ENCODE measurements at places on chromosomes 12 and 14.

DNA sequence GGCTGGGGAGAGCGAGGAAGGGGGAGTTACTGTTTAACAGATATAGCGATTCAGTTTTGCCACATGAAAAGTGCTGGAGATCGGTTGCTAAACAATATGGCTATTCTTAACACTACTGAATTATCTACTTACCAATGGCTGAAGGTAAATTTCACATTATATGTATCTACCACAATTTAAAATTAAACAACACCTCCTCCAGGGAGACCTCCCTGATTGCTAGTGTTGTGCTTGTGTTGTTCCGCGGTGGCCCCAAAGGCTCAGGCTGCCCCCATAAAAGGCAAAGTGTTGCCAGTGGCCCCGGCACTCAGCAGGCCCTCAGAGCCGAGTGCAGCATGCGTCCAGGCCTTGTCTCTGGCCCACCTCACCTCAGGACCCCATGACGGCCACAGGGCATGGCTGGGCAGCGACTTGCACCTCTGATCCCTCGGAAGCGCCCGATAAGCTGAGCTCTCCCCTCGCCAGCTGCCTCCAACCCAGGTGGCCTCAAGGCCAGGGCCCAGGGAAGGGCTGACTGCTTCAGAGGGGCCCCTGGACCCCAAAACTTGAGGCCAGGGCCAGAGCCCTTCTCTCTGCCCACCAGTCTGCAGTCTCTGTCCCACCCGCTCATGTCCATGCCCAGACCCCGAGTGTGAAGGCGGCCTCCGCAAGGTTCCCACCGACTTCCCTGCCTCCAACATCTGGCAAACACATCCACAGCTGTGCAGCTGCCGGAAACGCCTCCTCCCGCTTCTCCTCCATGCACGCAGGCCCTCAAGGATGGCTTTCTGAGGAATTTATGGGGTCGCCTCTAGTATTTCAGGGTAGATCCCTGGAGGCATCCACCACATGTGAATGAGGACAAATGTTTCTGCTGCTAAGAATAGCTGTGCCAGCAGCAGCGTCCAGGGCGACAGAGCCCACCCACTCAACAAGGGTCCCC lies 60.0 kb downstream of the NCOR2 start:
- DNase-seq = no peak

- no peak for DNase-seq
These were observed 189.7 kb downstream of the ETV6 start for GRCh38 chr12:11839091-11839641.

DNA sequence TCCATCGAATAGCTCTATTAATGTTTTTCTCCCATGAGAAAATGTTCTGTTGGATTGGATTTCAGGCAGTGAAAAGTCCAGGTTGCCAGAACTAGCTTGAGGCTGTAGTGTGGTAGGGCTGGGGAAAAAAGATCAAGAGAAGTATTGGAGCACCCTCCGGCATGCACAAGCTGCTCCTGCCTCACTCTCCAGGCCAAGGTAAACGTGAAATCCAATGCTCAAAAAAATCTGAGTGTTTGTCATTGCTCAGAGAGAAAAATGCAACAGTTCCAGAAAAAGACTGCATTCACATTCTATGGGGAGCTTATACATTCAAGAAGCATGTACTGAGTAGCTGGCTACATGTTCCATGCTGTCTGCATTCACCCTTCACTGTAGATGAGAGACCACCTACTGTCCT lies 680.9 kb upstream of the TBX3 start:
- DNase-seq = no peak

DNA sequence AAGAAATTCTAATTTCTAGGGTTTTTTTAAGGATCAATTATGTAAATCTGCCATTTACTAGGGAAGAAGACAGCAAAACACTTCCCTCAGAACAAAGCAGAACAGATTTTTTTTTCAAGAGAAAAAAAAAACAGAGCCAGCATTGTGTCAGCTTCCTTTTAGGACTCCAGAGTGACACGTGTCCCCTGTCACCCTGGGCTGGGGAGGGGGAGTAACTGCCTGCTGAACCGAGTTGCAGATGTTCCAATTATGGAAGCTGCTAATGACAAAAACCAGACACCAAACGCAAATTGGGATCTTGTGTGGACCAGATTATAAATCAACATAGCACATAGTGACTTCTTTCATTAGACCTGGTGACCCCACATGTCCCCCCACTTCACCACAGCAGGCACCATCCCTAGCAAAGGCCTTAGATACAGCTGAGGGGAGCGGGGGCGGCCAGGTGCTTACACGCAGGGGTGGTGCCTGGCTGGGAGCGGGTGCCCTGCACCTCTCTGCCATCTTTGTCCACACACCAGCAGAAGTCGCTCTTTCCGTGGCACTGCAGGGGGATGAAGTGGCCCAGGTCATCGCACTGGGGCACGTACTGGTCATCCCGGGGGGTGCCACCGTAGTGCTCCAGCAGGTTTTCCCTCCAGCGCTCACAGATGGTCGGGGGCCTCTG lies 25.4 kb downstream of the RTRAF start:
- DNase-seq = no peak

- no peak for DNase-seq
These were observed 367 bp downstream of the GALNT16 start for GRCh38 chr14:69260190-69260860.

DNA sequence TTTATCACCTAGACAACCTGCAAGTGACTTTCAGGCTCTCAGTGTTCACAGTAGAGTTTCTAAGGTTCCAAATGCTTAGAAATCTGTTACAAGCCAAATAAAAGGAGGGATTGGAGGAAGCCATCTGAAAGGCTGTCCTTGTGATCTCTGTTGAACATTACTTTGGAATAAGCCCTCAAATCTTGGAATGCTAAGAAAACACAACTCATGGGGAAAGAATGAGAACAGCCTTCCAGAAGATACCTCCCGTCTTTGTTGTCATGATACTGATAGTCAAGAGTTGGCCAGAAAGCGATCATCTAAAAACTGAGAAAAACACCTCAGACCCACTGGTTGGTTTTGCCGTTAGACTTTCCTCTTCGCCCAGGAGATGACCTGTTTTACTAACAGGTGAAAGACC lies 44.4 kb upstream of the KCNK13 start:
- DNase-seq = no peak
